ENCODE measurements at places on chromosomes 7 and 10.

GRCh38 chr7:158613481-158613880, 25.9 kb upstream of the PTPRN2 start:
- no peak for DNase-seq

DNA sequence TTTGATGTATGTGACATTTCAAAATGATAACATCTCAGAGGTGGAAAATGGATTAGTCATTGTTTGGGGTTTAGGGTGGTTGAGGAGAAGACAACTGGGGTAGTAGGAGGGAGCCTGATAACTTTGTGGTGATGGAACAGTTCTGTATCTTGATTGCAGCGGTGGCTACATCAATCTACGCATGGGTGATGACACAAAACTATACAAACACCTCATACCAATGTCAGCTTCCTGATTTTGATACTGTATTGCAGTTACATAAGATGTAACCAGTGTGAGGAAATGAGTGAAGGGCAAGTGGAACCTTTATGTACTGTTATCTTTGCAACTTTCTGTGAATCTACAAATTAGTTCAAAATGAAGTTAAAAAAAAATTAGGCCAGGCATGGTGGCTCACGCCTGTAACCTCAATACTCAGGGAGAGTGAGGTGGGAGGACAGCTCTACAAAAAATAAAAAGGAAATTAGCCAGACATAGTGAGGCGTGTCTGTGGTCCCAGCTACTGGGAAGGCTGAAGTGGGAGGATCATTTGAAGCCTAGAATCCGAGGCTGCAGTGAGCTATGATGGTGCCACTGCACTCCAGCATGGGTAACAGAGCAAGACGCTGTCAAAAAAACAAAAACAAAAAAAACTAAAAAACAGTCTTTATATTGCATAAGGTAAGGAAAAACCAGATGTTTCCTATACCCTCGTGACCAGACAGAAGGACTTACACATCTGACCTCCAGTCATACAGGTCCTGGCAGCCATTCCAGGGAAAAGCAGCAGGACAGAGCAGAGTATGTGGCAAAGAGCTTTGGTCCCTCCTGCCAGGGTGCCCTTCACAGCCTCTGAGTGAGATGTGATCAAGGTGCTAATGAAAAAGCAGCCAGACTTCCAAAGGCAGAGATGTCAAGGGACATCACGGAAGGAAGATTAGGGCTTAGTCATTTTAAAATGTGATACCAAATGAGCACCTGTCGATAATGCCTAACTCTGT, 50.8 kb downstream of the CYTH3 start:
- no peak for DNase-seq

- DNase-seq: no peak
These were observed 248.4 kb upstream of the KLF6 start for GRCh38 chr10:4033341-4033896.

DNA sequence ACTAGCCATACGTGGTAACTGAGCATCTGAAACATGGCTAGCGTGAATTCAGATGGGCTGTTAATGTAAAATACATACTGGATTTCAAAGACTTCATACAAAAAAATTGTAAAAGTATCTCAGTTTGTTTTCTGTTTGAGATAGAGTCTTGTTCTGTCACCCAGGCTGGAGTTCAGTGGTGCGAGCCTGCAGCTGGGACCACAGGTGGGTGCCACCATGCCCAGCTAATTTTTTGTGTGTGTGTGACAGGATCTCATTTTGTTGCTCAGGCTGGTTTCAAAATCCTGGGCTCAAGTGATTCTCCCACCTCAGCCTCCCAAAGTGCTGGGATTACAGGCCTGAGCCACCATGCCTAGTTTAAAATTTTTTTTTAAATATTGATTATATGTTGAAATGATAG, 4.5 kb downstream of the TMEM243 start:
- no peak for DNase-seq

DNA sequence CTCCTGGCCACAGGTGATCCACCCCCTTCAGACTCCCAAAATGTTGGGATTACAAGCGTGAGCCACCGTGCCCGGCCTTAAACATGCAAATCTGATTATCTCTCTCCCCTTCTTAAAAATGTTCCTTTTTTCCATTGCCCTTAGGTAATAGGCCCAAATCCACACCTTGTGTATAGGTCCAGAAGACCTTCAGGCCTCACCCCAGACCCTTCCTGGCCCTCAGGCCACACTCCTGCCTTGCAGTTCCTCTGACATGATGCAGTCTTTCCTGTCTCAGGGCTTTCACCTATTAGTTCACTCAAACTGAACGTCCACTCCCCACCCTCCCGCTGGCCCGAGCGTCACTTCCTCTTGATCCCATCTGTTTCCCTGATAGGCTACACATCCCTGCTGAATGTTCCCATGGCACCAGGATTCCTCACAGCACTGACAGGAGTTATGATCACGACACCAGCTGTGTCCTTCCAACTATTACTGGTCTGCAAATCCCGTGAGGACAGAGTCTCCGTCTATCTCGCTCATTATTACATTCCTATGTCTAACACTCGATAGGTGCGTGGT, 46.4 kb downstream of the DENND2A start:
- DNase-seq: no peak

- no peak for DNase-seq
These were observed 242.3 kb upstream of the AOAH start for GRCh38 chr7:36966636-36967035.

DNA sequence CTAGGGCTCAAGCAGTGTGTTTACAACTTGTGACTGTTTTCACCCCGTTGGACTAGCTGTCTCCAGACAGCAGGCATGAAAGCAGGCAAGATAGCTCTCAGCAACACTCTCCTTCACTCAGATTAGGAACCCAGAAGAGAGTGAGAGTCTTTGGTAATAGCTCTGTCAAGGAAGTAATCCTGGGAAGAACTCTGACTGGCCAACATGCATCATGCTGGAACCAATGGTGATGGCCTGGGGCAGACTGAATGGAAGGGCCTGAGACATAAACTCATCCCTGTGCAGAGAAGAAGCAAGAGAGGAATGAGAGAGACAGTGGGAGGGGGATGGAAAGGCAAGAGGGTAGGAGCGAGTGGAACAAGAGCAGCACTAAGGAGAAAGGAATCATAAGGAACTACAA, 48.9 kb downstream of the AKR1D1 start:
- no peak for DNase-seq

- no peak for DNase-seq
These were observed 108.3 kb downstream of the SUGCT start for GRCh38 chr7:40243076-40243475.

GRCh38 chr10:78802431-78802830, 266.3 kb upstream of the ZMIZ1 start:
- no peak for DNase-seq

- no peak for DNase-seq
These were observed 101.4 kb downstream of the PRKCQ start for GRCh38 chr10:6478722-6479121.

GRCh38 chr7:121237601-121238000, 91.2 kb upstream of the WNT16 start:
- DNase-seq: no peak

DNA sequence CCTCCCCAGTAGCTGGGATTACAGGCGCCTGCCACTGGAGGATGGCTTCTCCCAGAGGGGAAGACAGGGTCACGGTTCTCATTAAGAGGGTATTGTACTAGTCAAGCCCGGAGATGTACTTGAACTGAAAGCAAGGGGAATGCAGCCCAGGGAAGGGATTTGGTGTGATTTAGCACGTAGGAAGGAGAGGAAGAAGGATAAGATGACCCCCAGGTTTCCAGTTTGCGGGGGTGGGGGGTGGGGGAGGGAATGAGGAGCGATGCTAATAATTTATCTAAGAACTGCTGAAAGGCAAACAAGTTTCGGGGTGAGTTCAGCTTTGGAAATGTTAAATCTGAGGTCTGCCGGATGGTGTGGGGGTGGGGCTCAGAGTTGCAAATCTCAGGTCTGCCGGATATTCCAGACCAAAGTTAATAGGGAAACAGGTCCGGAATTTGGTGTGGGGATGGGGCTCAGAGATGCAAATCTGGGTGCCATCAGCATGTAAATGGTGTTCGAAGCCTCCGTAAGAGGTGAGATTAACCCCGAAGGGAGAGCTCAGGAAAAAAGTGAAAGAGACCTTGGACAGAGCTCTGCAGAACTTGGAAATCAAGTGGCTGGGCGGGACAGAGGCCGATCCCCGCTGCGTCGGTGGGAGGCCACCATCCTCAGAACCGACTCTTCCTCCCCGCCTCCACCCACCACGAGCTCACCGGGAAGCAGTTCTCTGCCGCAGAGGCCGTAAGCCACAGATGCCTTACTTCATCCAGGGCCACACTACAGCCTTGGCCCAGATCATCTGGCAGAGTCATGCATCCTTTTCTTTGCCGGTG, 1.6 kb upstream of the SEPHS1 start:
- no peak for DNase-seq

DNA sequence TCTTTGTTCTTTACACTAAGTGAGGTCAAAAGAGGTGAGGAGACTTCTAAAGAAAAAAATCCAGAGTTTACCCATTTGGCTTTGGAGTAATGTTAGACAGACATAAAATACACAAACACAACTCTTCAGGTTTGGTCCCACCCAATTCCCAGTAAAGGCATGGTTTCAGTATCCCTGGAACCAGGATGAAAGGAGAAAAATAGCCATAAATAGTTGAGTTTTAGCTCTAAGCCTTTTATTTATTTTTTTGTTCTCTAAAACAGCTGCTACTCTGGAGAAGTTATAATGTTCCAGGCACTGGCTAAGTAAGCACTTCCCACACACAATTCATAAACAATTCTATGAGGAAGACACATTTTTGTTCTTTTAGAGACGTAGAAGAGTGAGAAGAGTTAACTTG, 4.0 kb downstream of the ABCB1 start:
- no peak for DNase-seq

DNA sequence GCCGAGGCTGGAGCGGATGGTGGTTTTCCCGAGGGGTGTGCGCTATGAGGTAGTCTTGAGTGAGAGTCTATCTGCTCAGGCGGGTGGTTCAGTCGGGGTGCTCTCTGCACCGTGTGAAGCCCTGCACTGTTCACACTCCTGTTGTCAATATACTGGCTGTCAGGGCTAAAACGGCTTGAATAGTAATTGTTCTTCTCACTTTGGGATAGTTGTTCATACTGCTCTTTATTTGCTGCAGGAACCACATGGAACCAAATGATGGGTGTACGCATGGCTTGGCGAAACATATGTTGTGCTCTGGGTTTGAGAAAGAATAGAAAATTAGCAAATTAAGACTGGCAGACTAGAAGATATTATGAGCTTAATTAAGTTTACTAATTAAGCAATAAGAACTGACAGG, 432.5 kb downstream of the PARD3 start:
- DNase-seq: no peak

- DNase-seq: no peak
These were observed 1.5 kb upstream of the SAP25 start for GRCh38 chr7:100575206-100575631.

- DNase-seq: no peak
These were observed 506.7 kb downstream of the GRID1 start for GRCh38 chr10:85859859-85860258.

Measured in NCI-H1417 treated with DMSO at 0.1 percent for 48 hours (cell line).